ENCODE measurements at places on chromosomes 4 and X. TPM values are rescaled to one million over a fixed set of nuclear protein-coding genes. Genes with fewer than 3 reads are reported as not detected.

GRCh38 chr4:92524131-92524530 is 220.4 kb downstream of the GRID2 start:
- DNase-seq: no peak

Gene YY2
- total RNA-seq: 3.5 TPM

Gene SPANXN4
- total RNA-seq: not detected

- DNase-seq: no peak
Observed at GRCh38 chrX:19752043-19752442, 135.4 kb downstream of the SH3KBP1 start.

DNA sequence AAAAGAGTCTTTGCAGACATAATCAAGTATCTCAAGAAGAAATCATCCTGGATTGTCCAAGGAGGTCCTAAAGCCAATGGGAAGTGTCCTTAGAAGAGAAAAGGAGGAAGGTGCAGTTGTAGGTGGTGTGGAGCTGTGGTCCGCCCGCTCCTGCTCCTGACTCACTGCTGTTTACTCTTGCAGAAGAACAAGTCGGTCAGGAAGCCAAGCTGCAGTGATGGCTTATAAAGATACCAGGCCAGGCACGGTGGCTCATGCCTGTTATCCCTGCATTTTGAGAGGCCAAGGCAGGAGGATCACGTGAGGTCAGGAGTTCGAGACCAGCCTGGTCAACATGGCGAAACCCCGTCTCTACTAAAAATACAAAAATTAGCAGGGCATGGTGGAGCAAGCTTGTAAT is 66.4 kb upstream of the ATP6AP2 start:
- peak; percentile 54 for DNase-seq

GRCh38 chr4:122588453-122589238 is 32.2 kb downstream of the IL21 start:
- DNase-seq: no peak

Gene MAGEC1
- not detected for total RNA-seq

Gene RELL1
- 68.5 TPM for total RNA-seq

GRCh38 chrX:11196476-11196875 is 85.3 kb downstream of the HCCS start:
- DNase-seq: no peak

Gene RIBC1
- 2.0 TPM for total RNA-seq

GRCh38 chr4:170697045-170697444 is 607.3 kb upstream of the AADAT start:
- no peak for DNase-seq

GRCh38 chrX:120213438-120214265 is 37.0 kb upstream of the ZBTB33 start:
- DNase-seq: no peak

GRCh38 chrX:108511721-108512120 is 72.1 kb downstream of the COL4A5 start:
- DNase-seq: no peak

DNA sequence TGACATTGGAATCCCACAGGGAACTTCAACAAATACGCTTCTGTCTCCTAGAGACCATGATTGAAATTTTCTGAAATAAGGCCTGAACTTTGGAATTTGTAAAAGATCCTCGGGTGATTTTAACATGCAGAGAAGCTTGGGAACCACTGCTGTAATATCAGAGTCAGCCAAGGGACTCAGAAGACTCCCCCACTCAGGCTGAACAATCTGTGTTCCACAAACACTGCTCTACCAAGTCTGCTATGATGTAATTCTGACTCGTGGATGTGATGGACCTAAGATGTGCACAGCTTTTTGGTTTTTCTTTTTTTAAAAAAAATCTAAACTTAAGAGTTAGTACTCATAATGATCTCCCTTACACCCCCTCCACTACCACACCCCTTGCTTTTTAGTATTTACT is 26.0 kb downstream of the LRP2BP start:
- no peak for DNase-seq

Gene ADGRL3
- total RNA-seq: 8.2 TPM

DNA sequence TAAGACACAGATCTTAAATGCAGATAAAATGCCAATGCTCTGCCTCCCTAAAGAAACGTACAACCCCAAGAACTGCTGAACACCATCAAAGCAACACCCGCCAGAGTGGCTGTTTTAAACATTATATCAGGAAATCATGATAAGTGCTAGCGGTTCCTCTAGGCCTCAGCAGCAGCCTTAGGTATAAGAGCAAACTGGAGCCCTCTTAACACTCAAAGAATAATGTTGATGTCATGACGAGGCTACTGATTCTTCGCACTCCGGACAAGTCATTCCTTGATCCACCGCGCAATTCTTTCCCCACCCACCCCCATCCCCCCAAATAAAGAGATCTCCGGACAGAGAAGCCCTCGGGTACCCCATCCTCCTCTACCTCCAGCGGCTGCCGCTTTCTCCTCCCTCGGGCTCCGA is 507 bp downstream of the LIN54 start:
- DNase-seq: no peak

DNA sequence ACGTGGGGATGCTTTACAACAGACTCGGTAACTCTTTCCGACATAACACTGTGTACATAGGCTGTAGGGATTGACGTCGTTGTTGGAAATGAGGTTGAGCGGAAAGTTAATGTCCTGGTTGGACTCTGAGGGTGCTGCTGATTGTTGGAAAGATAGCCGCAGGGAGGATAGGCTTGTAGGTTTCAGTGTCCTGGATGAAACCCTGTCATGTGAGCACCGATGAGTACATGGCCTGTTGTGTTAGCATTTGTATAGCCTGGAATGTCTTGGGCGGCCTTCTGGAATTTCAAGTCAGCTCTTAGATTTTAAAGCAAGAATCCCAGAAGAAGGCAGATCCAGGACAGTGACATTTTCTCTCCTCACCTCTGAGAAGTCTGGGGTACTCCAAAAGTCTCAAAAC is 63.3 kb downstream of the TBC1D14 start:
- DNase-seq: no peak

Gene SPCS3
- 53.1 TPM for total RNA-seq

DNA sequence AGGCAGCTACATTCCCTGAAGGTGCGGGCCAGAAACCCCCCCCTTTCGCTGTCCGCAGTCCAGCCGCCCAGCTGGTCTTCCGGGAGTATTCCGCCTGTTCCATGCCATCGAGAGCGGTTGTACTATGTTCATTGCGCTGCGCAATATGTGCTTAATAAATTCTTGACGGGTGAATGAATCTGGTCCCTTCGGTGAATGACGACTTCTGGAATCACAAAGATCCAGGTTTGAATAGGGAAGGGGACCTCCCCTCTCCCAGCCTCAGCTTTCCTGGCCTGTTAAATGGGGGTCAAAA is 777 bp upstream of the TFE3 start:
- no peak for DNase-seq

DNA sequence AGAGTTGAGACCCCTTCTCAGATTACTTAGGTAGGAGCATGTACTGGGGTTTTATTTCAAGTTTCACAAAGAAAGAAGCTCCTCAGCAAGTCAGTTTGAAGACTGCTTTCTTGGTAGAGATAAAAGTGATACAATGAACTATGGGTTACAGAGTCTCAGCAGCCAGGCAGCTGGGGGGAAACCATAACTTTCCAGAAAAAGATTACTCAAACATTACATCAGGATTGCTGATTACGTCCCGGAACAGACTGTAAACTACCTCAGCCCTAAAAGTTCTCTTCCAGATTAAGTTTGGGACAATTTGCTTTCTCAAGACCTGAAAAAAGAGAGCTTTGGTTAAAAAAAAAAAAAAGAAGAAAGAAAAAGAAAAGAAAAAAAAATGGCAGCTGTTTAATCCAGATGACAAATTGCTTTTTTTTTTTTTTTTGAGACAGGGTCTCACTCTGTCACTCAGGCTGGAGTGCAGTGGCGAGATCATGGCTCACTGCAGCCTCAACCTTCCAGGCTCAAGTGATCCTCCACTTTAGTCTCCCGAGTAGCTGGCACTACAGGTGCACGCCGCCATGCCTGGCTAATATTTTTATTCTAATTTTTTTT is 16.6 kb downstream of the SAT1 start:
- DNase-seq: no peak

GRCh38 chr4:123924536-123924935 is 527.9 kb downstream of the SPRY1 start:
- DNase-seq: no peak

DNA sequence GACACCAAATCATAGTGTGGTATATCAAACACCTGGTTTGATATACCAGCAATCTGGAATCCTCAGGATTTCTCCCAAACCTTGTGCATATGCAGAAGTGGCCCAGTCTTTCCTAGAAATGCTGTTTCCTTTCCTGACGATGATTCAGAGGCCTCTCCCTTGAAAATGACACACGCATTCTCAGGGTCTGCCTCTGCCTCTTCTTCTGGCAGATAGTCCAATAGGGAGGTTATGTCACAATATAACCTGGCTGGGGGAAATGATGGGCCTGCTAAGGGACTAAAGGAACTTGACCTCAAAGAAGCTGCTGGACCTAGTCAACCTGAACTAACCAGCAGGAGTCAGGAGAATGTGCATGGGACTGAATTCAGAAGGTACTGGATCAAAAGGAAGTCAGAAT is 435.2 kb downstream of the IDS start:
- DNase-seq: no peak

GRCh38 chrX:139739138-139739537 is 31.2 kb upstream of the MCF2 start:
- DNase-seq: no peak

Gene PPEF2
- total RNA-seq: 0.15 TPM

DNA sequence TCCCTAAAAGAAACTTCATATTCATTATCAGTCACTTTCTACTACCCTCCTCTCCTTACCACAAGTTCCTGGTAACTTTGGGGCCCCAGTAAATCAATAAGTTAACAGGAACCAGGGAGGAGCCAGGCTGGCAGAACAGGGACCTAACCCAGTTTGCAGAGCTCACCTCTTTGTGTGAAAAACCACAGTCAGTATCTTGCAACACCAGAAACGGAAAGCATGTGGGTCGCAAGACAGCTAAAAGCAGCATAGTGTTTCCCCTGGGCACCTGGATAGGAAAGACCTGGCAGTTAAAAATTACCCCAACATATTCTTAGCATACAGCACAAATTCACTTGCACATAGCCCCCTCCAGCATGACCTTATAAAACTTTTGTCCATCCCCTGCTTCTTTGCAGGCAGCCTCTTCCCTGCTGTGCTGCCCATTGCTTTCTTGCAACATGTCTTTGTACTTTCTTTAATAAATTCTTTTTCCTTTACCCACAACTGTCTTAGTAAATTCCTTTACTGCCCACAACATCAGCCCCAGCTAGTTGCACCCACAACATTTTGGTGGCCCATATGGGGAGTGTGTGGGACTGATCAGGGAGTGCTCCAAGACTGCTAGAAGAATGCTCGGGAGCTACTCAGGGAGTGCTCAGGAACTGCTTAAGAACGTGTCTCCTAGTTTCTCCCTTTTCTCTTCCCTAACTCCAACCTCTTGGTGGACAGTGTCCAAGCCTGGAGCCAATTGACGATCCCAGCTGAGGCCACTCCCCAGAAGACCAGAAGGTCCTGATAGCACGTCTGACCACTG is 83.4 kb downstream of the MSN start:
- no peak for DNase-seq

Gene ARHGAP4
- 19.8 TPM for total RNA-seq

GRCh38 chr4:185395238-185395955 is at the start of gene LRP2BP:
LRP2BP (minus strand) TSS chr4:185395924; CDS start chr4:185378186, 17,738 bp downstream.
- DNase-seq: no peak

GRCh38 chrX:16075087-16075486 is 48.3 kb upstream of the GRPR start:
- DNase-seq: no peak

- no peak for DNase-seq
Observed at GRCh38 chrX:111444881-111445280, 32.9 kb upstream of the DCX start.

GRCh38 chrX:48800574-48801279 is 1.1 kb upstream of the HDAC6 start:
- no peak for DNase-seq

DNA sequence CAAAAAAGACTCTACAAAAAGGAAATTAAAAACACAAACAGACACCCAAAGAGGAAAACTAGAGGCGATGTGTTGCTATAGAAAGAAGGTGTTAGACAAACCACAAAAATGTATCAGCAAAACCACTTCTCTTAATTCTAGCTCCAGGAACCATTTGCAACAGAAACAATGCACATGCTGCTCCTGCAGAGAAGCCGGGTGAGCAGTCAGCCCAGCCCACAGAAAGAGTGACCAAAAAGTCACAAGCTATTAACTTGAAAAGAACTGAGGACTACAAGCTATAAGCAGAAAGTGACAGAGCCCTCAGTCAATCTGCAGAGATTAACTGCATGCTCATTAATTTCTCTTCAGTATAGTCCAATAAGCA is 96.2 kb upstream of the KLHL13 start:
- DNase-seq: no peak

Gene FAM9B
- not detected for total RNA-seq

- DNase-seq: no peak
Observed at GRCh38 chr4:176077561-176077960, 11.9 kb downstream of the WDR17 start.

GRCh38 chrX:132728296-132728695 is 230.1 kb downstream of the HS6ST2 start:
- no peak for DNase-seq

- no peak for DNase-seq
Observed at GRCh38 chrX:44042116-44042515, 68.9 kb upstream of the NDP start.

- no peak for DNase-seq
Observed at GRCh38 chr4:161920304-161921052, 243.3 kb downstream of the FSTL5 start.

Gene NUP62CL
- total RNA-seq: 8.5 TPM

DNA sequence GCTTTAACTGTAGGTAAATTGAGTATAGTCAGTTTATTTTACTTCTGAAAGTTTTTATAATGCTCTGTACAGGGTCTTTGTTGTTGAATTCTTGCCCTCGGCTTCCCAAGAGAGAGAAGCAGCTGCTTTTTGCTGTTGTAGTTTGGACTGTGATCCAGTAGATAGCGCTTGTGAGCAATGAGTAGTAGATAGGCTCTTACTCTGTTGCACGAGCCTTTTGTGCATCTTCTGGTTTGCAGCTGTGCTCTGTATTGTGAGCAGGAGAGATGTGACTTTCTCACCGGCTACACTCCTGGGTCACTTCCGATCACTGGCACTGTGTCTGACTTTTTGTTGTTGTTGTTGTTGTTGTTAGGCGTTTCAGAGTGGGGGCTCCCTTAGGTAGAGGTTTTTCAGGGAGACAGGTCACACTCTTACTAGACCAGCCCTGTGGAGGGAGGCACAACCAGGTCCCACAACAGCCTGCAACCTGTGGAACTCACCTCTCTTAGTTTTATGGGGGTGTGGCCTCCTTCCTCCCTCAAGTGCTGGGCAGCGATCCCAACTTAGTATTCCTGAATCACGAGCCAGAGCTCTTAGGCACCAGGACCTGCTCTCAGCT is 822.1 kb upstream of the GALNTL6 start:
- no peak for DNase-seq
